ENCODE measurements at places on chromosomes 12 and 14.

DNA sequence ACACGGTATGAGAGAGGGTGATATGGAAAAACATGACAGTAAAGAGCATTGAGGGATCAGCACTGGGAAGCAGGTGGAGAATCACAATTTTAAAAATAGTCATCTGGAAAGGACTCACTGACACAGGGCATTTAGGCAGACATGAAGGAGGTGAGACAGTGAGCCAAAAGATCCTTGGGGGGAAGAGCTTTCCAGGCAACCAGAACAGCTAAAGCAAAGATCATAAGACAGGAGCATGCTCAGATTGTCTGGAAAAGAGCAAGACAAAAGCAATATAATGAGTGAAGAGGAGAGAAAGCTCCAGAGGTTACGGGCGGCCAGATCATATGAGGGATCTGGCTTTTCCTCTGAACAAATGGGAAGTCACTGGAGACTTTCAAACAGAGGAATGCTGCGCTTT is 63.9 kb downstream of the DENND5B start:
- no peak for DNase-seq

- DNase-seq: no peak
These were observed 428.7 kb downstream of the RERGL start for GRCh38 chr12:17661250-17661649.

GRCh38 chr14:99644723-99645544 is at the start of gene HHIPL1:
Gene HHIPL1 (plus strand): TSS chr14:99645129. CDS start chr14:99645208, 79 bp downstream.
- no peak for DNase-seq

GRCh38 chr12:32686340-32686739 is 7.2 kb downstream of the DNM1L start:
- no peak for DNase-seq

GRCh38 chr12:104816845-104817503 is 141.1 kb downstream of the SLC41A2 start:
- DNase-seq: no peak

GRCh38 chr12:57469296-57470164 is 9.9 kb downstream of the GLI1 start:
- no peak for DNase-seq

DNA sequence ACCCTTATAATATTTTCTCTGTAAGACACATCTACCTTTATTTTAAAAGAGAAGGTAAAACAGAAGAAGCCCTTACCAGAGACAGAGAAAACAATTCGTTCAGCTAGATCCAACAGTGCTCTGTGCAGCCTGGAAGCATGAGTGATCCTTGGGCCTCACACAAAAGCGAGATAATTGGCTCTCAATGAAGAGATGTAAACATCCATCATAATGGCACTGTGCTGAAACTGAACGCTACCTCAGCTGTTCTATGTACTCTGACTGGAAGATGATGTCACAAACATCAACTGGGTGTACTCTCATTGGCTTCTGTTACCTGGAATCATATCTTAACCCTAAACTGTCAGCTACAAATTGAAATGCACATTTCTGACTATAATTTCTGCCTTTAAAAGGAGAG is at the start of gene MGAT4C:
MGAT4C (minus strand) TSS at position 229 of the 400 bp plus-strand sequence.
- no peak for DNase-seq
